CD4-positive, alpha-beta T cell treated with Interleukin-15 for 4 hours (primary cell): ENCODE measurements at places on chromosomes 7 and 10.

DNA sequence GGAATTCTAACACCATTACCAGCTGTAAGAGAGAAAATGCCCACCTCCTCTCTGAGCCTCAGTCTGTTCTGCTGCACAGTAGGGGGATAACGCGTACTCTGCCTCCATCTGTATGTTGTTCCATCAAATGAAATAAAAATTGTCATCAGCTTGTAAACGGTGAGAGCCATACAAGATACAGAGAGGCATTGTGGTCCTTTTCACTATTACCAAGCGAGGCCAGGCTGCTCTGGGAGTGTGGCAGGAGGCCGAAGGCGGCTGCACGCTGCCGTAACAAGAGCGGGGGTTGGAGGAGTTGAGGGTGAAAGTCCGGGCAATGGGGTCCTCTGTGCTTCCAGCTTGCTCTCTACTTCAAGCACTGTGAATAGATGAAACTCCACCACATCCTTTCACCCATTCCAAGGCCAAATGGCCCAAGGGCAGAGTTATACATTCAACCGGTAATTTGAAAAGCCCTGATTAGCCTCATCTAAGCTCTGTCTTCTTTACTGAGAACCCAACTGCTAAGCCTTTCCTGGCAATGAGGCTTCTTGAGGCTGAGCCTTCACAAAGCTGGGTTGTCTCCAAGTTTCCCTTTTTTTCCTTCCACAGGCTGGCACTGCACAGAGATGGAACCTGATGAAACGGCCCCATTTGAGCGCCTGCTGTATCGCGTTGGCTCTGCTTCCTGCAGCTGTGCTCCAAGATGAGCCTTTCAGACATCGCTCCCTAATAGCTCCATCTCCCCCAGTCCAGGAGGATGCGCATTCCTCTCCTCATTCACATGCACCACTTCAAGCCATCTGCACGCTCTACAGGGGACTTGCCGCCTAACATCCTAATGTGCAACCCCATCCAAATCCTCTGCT, 47.2 kb downstream of the PYROXD2 start:
- DNase-seq, result no peak

DNA sequence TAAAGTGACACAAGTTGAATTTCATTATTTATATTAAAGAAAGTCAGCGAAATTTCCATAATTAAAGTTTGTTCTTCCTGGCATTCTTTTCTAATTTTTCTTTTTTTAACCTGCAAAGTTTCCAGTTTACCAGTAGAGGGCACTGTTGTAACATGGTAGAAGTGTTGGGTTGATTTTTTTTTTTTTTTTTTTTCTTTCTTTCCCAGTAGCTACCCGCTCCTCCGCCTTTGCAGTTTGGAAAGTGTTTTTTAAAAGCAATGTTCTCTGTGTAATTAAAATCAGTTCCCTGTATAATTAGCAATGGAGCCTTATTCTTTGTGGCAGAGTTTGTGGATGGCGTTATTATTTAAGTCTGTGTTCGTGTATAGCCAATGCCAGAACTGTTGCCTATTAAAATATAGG, 53.7 kb downstream of the TAF3 start:
- peak; percentile 17 for DNase-seq

GRCh38 chr7:80453699-80454340, 58.0 kb downstream of the GNAT3 start:
- no peak for DNase-seq

DNA sequence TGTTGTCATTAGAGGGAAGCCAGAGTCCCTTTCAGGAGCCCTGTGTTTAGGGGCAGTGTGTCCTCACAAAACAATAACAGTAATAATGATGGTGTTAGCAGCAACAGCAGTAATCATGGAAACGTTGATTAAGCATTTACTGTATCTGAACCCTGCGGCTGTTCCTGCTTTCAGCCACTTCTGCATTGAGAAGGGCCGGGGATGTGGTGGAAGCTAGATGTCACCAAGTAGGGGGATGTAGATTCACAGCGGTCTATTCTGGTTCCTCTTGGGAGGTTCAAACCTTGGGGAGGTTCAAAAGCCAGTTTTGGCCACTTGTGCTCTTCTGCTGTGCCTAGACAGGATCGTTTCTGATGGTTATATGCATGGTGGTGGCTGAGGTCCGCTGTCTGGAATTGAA, 44.8 kb downstream of the PRPF18 start:
- DNase-seq, result no peak

DNA sequence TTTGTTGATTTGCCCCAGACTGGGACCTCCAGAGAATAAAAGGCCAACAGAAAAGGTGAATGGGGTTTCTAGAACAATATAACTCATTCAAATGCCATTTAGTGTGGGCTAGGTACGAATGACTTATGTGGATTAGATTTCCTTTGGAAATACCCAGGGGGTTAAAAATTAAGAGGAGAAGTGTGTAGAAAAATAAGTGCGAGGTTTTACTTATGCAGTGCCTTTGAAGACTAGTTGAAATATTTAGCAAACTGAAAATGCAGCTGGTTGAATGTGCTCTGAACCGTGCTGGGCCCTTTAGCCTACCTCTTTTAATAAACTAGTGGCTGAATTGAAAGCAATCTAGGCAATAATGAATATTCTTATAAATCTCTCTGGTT, 180.6 kb downstream of the LRMDA start:
- no peak for DNase-seq
